Cerebellar cortex (tissue), 1 donor: ENCODE measurements at places on chromosomes 2 and 18.

- DNase-seq, result no peak
These were observed 35.9 kb downstream of the TMEM18 start for GRCh38 chr2:641164-641871.

DNA sequence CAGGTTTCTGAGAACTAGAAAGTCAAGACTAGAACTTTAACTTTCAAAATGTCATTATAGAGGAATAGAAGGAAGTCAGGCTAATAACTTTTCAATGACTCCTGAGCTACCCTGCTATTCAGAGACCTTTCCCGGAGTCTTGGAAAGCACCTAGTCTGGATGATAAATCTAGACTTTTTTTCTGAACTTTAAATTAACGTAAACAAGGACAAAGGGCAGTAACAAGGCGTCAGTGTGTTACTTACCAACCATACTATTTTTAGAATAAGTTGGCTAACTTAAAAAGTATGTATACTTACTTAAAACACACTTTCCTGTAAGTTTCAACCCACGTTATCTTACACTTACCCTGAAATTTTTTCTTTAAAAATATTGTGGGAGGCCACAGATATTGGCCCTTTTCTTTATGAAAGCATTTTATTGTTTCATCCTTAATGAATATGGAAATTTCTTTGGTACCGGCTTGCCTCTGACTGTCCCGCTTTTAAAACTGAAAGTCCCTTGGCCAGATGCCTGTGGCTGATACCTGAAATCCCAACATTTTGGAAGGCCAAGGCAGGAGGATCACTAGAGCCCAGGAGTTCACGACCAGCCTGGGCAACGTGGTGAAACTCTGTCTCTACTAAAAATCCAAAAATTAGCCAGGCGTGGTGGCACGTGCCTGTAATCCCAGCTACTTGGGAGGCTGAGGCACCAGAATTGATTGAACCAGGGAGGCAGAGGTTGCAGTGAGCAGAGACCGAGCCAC lies 9.7 kb downstream of the PMAIP1 start:
- no peak for DNase-seq

- no peak for DNase-seq
These were observed 25.3 kb downstream of the ITM2C start for GRCh38 chr2:230889911-230890601.

- DNase-seq, result no peak
These were observed 3.0 kb downstream of the GIGYF2 start for GRCh38 chr2:232700154-232700553.

GRCh38 chr2:71801969-71802368 lies 345.7 kb downstream of the CYP26B1 start:
- peak; percentile 80 for DNase-seq

GRCh38 chr2:229910832-229911412 lies 10.9 kb downstream of the TRIP12 start:
- DNase-seq, result peak; percentile 20

- DNase-seq, result no peak
These were observed 35.1 kb upstream of the MPP4 start for GRCh38 chr2:201733544-201733943.

DNA sequence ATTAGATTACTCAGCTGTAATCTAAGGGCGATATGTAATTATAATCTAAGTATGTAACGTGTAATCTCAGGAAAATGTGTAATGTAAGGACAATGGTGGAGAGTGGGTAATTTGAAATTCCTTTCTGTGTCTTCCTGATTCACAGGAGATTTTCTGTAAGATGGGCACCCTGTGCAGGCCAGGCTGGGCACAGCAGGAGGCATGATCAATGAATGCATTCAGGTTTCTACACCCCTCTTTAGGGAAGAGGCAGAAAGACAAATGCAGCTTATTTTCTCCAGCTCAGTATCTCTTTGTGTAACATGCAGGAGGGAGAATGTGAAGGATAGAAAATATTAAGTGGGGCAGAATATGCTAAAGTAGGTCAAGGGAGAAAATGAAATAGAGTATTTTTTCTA lies 320.1 kb downstream of the PIK3C3 start:
- no peak for DNase-seq
